HT1080 (cell line): ENCODE measurements at places on chromosomes 1 and 21. TPM values are rescaled to one million over a fixed set of nuclear protein-coding genes. Genes with fewer than 3 reads are reported as not detected.

Gene DNASE2B
- not detected in 2 replicates for total RNA-seq

- no peak for DNase-seq
Measured at GRCh38 chr1:54685335-54685905, 30.2 kb upstream of the TTC4 start.

DNA sequence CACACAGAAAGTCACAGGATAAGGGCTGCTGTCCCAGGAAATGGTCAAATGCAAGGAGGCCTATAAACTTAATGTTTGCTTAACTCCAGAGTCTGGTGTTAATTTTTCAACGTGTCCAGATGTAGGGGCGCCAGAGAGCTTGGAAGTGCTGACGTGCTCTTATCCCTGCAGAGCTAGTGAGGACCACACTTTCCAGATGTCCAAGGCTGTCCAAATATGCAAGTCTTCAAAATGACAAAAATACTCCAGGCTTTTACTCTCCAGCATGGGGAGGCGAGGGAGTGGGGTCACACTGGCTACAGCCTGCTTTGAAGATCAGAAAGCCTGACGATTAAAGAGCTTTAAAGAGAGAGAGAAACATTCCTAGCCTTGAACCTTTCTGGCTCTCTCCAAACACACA lies 57.6 kb downstream of the ABCA4 start:
- DNase-seq: no peak

DNA sequence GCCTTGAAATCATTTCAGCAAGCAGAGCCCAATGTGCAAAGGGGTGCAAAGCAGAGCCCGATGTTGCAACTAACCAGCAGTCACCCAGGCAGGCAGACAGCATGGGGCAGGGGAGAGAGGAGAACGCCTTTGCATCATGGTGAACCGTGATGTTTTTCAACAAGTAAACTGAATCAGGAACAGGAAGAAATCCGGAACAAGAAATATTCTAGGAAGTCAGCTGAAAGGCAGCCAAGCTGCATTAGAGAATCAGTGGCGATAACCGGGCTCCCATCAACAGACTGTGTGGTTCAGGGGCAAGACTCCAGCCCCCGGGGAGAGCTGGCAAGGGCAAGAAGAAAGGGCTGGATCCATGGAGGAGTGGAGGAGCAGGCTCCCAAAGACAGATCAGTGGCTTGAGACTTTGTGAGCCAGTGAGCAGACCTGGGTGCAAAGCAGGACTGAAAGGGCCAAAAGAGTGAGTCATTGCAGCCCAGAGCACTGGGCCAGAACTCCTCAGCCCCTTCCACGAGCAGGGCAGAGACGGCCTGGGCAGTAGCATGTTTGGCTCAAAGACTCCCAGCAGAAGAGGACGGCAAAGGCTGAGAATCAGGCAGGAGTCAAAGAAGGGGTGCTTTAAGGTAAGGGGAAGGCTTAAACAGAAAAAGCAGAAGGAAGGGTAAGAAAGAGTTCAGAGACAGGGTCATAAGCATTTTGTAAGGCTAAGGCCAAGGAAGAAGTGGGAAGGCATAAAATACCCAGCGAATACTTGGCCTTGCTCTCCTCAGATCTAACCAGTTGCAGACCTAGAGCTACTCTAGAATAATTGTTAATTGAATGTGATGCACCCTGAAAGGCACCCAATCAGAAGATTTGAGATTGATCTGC lies 155.0 kb downstream of the SETD4 start:
- DNase-seq: no peak

- DNase-seq: no peak
Measured at GRCh38 chr1:215043401-215043800, 39.1 kb upstream of the KCNK2 start.

Gene ARMH1
- not detected in 2 replicates for total RNA-seq

DNA sequence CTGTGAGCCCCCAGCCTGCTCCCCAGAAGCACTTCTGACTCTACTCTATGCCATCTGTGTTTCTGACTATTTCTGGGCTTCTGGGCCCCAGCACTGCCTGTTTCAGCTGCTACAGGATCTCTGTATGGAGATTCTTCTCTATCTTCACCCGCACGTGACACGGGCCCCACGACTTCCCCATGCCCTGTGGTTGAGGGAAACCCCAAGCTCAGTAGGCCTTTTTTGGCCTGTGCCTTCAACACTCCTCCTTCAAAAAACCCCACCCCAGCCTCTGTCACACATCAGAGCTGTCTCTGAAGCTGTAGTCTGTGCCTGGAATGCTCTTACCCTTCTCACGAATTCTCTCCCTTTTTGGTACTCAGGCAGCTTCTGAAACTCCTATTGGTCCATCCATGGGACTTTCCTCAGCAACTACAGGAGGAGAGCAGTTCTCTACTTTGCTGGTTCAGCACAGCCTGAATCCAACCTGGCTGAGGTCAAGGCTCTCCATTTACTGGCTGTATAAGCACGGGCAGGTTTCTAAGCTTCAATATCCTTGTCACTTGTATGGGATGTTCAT lies 2.0 kb upstream of the NID1 start:
- DNase-seq: no peak

DNA sequence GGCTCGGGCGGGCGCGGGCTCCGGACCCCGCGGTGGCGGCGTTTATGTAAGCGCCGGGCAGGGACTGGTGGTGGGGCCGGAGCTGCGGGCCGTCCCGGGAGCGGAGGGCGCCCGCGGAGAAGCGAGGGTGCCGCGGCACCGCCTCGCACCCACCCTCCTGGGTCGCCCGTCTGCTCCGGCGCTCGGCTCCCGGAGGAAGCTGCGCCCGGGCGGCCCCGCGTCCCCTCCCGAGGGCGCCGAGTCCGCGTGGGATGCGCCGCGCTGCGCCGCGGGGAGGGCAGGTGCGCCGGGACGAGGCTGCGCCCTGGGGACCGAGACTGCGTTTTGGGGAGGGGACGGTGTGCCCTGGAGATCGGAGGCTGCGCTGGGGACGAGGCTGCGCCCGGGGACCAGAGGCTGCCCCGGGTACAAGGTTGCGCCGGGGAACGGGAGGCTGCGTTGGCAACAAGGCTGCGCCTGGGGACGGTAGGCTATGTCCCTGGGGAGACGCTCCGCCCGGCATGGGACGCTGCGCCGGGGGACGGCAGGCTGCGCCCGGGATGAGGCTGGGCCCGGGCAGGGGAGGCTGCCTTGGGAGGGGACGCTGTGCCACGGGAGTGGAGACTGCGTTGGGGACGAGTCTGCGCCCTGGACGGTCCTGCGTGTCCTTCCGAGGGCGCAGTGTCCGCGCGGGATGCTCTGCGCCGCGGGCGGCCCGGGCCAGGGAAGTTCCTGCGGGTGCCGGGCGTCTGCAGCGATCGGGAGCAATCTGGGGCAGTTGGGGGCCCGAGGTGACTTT lies 627 bp downstream of the ADARB1 start:
- DNase-seq: no peak

GRCh38 chr1:62530516-62531154 lies 66.7 kb upstream of the ANGPTL3 start:
- peak; percentile 25 for DNase-seq

GRCh38 chr1:56304975-56305374 lies 274.4 kb downstream of the PLPP3 start:
- DNase-seq: no peak

DNA sequence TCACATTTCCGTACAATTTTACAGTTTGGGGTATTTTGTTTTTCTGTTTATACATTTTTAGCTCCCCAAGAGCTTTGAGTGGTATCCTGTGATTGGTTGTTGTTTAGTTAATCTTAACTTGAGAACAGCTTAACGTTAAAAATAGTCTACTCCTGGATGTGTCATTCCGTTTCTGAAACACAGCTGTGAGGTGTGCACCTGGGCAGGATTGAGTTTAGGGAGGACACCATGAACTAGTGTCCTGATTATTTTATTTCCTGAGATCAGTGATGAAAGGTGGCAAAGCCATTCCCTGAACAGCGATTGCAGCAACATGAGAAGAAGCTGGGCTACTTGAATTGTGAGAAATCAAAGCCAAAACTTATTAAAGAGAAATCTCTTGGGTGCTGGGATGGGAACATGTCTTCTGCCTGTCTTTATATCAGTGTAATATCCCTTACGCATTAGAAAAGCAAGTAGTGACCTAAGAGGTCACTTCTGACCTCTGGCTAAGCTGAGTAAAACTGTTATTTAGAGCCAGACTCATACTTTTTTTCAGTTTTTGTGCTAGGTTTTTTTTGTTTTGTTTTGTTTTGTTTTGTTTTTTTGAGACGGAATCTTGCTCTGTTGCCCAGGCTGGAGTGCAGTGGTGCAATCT lies 43.4 kb downstream of the ZBTB40 start:
- DNase-seq: no peak

DNA sequence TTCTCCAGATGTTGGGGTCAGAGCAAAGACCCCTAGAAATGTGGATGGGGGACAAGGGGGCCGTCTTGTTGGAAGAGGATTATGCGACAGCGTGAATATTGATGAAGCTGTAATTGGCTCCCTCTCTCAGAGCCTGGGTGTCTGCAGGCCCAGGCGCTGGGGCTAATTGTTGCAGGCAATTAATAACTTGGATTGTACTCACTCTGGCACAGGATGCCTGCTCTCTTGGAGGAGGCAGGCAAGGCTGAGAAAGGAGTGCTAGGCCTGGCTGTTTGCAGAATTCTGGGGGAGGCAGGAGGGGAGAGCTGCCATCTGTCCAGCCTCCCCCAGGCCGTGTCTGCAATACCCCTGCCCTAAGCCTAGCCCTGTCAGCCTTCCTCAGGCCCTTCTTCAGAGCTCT lies 4.1 kb upstream of the DISP3 start:
- no peak for DNase-seq

Gene IL20
- total RNA-seq: not detected in 2 replicates

Gene NECTIN4
- total RNA-seq: 1.4 and 1.9 TPM in 2 replicates

DNA sequence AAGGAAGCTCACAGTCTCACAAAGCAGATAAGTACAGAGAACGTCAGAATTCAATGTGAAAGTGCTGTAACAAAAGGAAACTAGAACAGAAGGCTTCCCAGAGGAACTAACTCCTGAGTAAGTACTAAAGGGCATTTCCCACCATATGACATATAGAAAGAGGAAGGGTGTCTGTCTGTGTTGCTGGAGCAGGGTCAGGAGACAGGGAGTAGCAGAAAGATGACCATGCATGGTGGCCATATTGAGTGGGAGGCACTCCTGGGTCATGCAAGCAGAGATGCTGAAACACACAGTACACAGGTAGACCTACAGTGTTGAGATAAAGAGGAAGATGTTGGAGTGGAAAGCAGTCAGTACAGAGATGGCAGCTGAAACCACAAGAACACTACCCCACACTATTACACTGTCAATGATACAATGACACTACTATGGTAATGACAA lies 47.3 kb downstream of the SLC25A24 start:
- DNase-seq: no peak

- peak; percentile 41 for DNase-seq
Measured at GRCh38 chr1:25204797-25205480, 27.4 kb downstream of the SYF2 start.

GRCh38 chr1:229347528-229347927 lies 4.7 kb upstream of the CCSAP start:
- DNase-seq: no peak

Gene OLIG1
- not detected in 2 replicates for total RNA-seq

DNA sequence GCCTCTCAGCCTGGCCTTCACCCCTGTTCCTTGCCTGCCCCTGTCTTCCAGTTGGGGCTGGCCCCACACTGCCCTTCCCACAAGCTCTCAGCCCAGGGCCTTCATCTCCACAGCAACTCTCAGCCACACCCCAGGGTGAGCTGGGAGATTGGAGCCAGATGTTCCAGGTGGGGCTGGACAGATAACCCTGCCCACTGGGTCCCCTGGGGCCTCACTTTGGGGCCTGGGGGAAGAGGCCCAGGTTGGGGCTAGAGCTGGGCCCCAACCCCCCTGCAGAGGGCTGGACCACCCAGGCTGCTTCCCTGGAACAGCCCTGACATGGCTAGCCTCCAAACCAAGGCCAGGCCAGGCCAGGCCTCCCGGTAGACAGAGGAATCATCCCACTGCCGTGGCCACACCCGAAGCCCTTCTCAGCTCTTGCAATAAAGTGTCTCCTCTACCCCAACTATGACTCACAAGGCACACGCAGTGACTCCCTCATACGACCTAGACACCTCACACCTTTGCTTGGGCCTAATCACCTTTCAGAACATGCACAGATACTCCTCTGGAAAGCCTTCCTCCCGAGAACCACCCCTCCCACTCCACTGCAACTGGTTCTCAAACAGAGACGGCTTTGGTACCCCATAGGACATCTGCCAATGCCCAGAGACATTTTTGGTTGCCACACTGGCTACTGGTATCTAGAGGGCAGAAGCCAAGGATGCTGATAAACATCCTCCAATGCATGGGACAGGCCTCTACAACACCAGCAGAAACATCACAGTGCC lies 22.2 kb downstream of the SLC2A1 start:
- peak; percentile 89 for DNase-seq

Gene RNF186
- total RNA-seq: not detected in 2 replicates

DNA sequence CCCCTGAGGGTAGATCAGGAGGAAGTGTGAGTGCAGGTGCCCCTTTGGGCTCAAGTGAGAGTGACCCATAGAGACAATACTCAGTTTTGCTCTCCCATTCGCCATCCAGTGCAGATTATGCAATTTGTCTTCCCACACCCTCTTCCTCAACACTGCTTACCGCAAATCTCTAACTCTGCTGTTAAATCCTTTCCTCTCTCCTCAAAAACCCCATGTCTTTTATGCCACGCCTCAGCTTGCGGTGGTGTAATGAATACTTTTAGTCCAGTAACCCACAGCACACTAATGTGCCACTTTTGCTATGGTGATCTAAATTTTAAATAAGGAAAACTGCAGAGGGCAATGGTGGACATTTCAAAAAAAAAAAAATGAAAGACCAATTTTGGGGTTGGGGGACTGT lies 57.7 kb downstream of the PRRX1 start:
- no peak for DNase-seq

DNA sequence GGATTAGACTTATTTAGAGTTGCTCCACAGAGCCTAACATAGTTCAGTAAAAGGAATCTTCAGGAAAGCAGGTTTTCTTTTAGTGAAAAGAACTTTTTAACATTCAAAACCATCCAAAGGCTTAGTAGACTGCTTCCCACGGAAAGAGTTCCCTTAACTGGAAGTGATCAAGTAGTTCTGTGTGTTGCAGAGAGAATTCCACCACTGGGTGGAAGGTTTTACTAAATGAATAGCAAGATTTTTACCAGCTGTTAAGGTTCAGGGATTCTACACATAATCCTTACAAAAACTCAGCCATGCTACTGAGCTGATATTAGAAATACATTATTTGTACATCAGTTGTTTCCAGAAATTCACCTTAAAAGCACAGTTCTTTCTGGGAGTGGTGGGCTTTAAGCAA lies 119.7 kb downstream of the GDAP2 start:
- DNase-seq: no peak

GRCh38 chr1:88595355-88596002 lies 88.6 kb upstream of the PKN2 start:
- peak; percentile 71 for DNase-seq

DNA sequence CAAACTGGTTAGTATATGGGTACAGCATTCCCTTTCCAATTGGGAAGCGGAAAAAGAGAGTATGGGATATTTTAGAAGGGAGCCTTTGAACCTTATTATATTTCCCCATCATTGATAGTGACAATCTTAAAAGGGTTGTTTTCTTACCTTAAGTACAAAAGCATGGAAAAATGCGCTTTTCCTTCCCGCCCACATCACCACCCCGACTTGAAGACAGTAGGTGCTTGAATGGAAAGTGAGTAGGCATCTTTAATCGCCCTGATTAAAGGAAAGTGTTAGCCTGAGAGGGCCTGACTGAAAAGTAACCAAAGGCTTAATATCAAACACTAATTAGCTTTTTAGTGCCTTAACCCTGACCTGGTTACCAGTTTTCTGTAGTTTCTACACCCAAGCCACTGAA lies 15.4 kb downstream of the GGPS1 start:
- no peak for DNase-seq

Gene ZMYND12
- total RNA-seq: 0.13 TPM in 1 of 2 replicates, not detected in the other

GRCh38 chr1:168920456-168921094 lies 185.9 kb upstream of the ATP1B1 start:
- DNase-seq: peak; percentile 55
